Lower leg skin (tissue), 4 donors: ENCODE measurements at places on chromosomes 6 and 20. TPM values are rescaled to one million over a fixed set of nuclear protein-coding genes. Genes with fewer than 3 reads are reported as not detected.

The PSORS1C1 gene
- total RNA-seq: 7.0 TPM

The PKIB gene
- total RNA-seq: 10.4 TPM

The SLC32A1 gene
- total RNA-seq: not detected

The ABHD16B gene
- total RNA-seq: not detected

The MYL9 gene
- total RNA-seq: 44.1 TPM

The SMLR1 gene
- not detected for total RNA-seq

The DNMT3B gene
- total RNA-seq: 3.0 TPM

The SLC25A27 gene
- 21.4 TPM for total RNA-seq

The PROKR2 gene
- total RNA-seq: not detected

The CST5 gene
- not detected for total RNA-seq

The OOEP gene
- not detected for total RNA-seq

DNA sequence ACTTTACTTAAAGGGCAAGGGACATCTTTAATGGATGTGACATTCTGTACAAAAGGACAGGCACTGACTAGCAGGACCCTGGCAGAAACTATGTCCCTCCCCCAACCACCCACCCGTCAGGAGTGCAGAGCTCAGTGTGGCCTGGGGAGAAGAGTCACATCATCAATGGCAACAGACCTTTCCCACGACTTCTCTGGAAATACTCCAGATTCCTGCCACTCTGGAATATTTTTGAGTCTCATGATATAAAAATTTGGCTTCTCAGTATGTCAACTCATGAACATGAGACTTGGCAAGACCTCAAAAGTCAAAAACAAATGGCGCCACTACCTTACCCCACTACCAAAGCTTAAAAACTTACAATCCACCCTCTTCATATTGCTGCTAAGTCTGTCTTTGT lies 118.3 kb downstream of the SLC23A2 start:
- no peak for DNase-seq

DNA sequence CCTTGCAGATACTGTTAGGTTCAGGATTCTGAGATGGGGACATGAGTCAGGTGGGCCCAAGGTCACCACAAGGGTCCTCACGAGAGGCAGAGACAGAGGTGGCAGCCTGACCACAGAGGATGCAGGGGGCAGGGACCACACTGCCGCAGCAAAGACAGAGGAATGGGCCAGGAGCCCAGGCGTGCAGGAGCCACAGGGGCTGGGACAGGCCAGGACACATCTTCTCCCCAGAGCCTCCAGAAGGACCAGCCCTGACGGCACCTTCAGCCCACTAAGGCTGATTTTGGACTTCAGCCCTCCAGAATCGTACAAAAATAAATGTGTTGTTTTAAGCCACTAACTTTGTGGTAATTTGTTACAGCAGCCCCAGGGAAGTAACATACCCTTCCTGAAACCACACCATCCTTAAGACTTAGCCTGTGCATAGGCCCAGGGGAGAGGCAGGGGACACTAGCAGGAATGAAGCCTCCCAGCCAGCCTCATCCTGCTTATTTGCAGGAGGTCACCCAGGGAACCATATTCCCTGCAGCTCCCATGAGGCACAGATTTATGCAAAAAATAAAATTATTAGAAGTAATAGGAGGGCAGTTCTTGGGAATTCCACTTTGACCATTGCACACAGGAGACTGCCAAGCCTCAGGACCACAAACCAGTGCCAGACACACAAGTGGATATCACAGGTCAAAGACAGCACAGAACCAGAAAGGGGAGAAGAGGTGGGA lies 119.3 kb upstream of the CST7 start:
- no peak for DNase-seq

GRCh38 chr6:44676246-44676790 lies 288.8 kb downstream of the CDC5L start:
- peak; percentile 64 for DNase-seq

GRCh38 chr6:26351544-26351953 lies 13.4 kb upstream of the BTN3A2 start:
- DNase-seq: no peak

GRCh38 chr20:2742934-2743559 lies 50.5 kb downstream of the EBF4 start:
- DNase-seq: no peak

GRCh38 chr6:15439410-15440025 lies 193.6 kb downstream of the JARID2 start:
- DNase-seq: no peak

- no peak for DNase-seq
Measured at GRCh38 chr6:143621876-143622605, 55.7 kb upstream of the PHACTR2 start.

- no peak for DNase-seq
Measured at GRCh38 chr20:60334911-60335310, 376.7 kb downstream of the CDH26 start.

DNA sequence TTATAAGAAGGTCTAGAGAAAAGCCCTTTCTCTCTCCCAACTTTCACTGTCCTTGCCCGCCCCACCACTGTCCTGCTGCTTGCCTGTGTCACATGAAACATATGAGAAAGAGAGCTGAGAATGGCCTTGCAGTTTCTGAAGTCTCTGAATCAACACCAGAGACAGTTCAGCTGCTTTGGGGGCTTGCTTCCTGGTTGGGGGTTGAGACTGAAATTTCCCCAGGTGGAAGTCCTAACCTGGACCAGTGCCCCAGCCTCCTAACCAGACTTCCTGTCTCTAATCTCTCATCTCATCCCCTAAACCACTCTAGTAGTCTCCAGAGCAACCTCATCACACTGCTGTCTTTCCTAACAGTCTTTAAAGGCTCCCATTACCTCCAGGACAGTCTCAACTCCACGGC lies 10.7 kb downstream of the TRAM2 start:
- no peak for DNase-seq

DNA sequence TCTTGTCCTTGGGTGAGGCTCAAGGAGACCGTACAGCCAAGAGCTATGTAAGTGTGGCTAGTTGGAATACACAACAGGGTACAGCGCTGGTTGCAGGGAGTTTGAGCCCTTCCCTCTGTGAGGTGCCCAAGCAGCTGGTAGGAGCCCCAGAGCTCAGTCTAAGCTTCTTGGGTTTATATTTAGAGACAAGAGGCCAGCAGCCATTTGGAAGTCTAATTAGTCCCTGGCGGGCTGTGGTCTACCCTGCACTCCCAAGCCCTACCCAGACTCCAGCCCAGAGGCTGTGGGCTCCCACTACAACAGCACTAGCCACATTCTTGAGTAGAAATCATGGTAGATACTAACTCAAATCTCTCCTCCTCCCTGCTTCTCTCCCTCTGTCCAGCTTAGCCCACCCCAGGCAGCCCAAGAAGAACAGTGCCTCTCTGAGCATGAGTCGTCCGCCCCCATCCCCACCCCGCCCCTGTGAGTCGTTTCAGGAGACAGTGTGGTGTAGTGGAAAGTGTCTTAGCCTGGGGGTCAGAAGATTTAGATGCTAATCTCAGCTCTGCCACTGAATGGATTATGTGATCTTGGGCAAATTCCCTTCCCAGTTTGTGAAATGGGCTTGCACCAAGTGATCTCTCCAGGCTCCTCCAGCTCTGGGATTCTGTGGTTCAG lies 37.8 kb downstream of the EIF2S2 start:
- no peak for DNase-seq

DNA sequence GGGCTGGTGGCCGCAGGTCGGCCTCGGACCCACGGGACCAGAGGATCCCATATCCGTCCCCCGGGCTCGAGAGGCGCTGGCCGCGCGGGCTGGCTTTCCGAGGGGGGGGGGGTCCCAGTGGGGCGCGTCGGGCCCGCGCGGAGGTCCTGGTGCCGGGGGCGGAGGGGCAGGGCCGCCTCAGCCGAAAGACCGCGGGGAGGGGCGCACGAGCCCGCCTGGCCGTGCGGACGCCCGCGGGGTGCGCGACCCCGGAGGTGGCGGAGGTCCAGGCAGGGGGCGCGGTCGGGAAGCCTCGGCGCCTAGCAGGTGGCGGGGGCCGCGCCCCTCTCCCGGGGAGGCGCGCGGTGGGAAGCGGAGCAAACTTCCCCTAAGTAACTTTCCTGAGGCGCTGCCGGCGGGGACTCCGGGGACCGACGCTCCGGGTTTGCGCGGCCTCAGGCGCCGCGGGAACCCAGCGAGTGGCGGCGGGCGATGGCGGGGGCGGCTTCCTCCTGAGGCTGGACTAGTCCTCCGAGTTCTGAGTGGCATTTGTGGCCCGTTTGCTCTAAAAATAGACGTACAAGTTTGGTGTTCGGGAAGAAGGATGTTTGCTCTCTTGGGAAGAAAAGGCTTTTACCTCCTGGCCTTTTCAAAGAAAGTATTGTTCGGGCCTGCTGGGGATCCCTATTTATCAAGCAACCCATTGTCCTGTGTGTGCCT lies 26.5 kb upstream of the BTBD3 start:
- no peak for DNase-seq

DNA sequence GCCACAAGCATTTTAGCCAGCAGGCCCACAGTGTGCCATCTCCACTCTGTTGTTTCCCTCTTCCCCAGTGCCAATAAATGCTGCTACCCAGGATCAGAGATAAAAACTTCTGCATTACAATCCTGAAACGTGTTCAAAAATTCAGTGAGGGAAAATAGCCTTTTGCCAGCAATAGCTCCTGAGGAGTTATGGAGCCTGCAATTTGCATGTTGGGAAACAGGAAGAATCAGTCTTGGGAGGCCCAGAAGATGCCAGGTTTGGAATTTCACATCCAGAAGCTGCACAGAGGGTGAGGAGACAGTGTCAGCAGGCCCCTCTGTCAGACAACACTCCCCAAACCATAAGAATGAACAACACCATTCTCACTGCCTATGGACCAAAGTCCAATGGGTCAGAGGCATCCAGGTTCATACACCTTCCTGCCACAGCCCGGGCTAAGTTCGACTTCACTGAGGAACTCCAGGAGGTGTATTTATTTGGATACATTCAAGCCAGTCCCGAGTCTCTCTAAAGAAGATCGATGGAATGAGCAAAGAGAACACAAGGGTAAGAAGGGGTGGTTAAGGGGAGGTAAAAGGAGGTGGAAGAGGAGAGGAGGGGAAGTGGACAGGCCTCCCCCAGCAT lies 20.8 kb downstream of the RRBP1 start:
- DNase-seq: no peak

GRCh38 chr6:103184776-103185175 lies 1674.9 kb downstream of the HACE1 start:
- no peak for DNase-seq

GRCh38 chr6:31521835-31522234 lies 6.9 kb upstream of the MCCD1 start:
- no peak for DNase-seq

DNA sequence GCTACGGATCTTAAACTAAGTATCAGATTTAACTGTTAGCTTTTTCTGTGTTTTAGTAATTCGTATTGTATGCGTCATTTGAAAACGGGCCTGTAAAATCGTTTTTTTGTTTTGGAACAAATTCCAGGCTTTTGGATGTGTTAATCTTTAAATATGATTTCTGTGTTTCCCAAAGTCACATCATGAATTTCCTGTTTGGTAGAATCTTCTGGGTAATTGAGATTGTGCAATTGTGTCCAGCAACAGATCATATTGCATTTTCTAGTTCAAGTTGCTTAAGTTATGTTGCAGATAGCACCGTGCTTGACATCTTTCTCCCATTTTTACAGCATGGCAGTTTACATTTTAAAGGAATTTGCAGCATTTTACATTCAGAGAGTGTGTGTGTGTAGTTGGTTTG lies 1.9 kb downstream of the MAPK14 start:
- no peak for DNase-seq

DNA sequence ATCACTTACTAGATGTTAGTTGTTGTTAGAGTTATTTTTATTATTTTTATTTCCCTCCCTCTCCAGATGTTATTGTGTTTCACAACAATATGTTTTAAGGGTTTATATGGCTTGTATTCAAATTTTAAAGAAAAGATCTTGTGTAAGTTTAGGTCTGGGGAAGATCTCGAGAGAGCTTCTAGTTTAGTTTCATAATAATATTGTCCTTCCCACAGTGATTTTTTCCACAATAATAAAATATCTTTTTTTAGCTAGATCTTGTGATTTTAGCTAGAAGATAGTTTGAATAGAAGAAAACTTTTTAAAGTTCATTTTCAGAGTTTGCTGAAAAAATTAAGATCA lies 55.0 kb downstream of the ADGRG6 start:
- DNase-seq: no peak

GRCh38 chr6:111177131-111177530 lies 89.8 kb downstream of the SLC16A10 start:
- DNase-seq: no peak

- no peak for DNase-seq
Measured at GRCh38 chr6:56759521-56759920, 116.8 kb upstream of the DST start.

- DNase-seq: no peak
Measured at GRCh38 chr6:795046-795685, 102.2 kb upstream of the EXOC2 start.

GRCh38 chr20:52405986-52406385 lies 214.4 kb upstream of the ZFP64 start:
- DNase-seq: no peak

DNA sequence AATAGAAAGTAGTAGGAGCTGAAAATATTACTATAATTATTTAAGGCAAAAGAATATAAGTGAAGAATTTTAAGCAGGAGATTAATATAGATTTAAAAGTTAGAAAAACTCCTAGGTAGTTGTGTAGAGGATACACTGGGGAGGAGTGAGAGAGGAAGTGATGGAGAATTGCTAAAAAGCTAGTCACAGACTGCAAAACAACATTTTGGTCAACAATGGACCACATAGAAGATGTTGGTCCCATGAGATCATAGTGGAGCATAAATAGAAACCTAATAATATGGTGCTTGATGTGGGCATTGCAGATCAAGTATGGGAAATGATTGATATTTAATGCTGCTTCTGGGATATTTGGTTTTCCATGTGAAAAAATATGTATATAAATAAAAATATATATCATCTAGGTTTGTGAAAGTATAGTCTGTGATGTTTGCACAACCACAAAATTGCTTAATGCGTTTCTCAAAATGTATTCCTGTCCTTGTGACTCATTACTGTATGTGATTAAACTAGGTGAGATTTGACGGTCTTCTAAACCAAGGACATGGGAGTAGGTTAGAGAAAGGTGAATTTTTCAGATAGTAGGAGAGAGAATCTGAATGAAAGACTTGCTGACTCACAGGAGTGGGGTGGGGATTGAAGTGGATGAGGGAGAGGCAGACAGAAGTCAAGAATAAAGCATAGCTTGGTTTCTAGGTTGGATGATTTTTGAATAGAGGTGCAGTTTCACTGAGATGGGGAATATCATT lies 174.0 kb downstream of the BCKDHB start:
- DNase-seq: no peak

GRCh38 chr6:46972531-46972930 lies 50.8 kb upstream of the ADGRF5 start:
- no peak for DNase-seq

DNA sequence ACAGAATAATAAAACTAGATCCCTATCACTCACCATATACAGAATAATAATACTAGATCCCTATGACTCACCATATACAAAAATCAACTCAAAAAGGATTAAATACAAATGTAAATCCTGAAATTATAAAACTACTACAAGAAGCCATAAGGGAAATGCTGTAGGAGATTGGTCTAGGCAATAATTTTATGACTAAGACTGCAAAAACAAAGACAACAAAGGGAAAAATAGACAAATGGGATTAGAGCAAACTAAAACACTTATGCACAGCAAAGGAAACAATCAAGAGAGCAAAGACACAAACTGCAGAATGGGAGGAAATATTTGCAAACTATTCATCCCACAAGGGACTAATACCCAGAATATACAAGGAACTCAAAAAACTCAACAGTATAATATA lies 4.1 kb upstream of the RNF217 start:
- DNase-seq: no peak
